Activated CD4-positive, alpha-beta T cell treated with anti-CD3 and anti-CD28 coated beads for 36 hours (primary cell): ENCODE measurements at places on chromosomes 6 and 20.
A peak's percentile ranks its signal among the peaks of the same experiment; 100 is the strongest.

DNA sequence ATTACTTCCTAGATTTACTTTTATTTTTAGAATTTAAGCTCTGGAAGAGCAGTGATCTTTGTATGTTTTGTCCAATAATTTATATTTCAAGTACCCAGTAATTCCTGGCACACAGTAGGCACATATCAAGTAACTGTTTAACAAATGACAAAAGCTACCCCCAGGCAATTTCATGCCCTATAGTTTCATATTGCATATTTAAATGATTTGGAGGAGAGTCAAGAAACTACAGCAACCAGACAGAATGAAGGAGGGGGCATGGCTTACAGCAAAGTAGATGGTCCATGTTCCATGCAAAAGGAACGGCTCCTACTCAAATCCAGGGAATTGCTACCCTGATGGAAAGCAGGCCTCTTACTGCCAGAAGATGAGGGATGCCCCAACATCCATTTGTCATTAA is 113.5 kb downstream of the ARHGAP18 start:
- DNase-seq = no peak

- DNase-seq = peak; percentile 83
These were observed 18.7 kb downstream of the UQCC2 start for GRCh38 chr6:33692760-33693158.

GRCh38 chr6:30154709-30155519 is 6.1 kb downstream of the TRIM10 start:
- no peak for DNase-seq

DNA sequence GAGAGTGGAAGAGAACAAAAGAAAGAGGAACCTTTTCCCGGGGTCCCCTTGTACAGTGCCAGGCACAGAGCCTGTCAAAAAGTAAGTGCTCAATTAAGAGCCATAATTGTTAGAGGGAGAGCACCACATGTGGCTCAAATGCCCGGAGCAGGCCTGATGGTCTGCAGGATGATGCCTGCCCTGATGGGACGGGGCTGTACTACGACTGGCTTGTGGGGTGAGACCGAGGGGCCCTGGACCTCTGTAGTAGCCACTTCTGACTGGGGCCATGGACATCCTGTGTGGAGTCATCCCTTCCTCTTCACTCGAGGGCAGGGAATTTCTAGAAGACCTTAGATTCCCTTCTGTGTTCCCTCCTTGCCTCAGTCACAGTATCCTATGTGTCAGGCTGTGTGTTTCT is 47.9 kb downstream of the KCNK5 start:
- DNase-seq = no peak

- no peak for DNase-seq
These were observed 5.6 kb downstream of the CST3 start for GRCh38 chr20:23631981-23632710.

GRCh38 chr6:47749757-47750156 is 32.1 kb upstream of the OPN5 start:
- DNase-seq = no peak

- no peak for DNase-seq
These were observed 168.0 kb downstream of the GJA1 start for GRCh38 chr6:121603486-121603885.

- DNase-seq = no peak
These were observed 75.4 kb upstream of the PBOV1 start for GRCh38 chr6:138293428-138294395.

GRCh38 chr20:36541227-36541767 is at the start of gene MYL9:
TSS of gene MYL9 (plus strand) at chr20:36541519. CDS start at chr20:36544885, 3,366 bp downstream.
- DNase-seq = peak; percentile 27

DNA sequence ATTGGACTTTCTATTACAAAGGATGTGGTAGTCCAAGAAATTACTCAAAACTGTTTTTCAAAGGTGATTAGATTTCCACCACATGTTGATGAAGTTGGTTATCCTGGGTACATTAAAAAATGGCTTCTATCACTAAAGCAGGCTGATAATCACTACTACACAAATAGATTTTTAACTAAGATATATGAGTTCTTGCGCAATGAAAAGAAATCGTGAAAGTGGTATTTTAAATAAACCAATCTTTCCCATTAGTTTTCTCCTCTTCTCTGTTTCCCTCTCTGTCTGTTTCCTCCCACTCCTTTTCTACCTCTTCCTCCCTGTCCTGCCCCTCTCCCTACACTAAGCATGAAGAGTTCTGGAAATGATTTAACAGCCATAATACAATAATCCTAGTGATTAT is 487.9 kb upstream of the CITED2 start:
- DNase-seq = no peak

DNA sequence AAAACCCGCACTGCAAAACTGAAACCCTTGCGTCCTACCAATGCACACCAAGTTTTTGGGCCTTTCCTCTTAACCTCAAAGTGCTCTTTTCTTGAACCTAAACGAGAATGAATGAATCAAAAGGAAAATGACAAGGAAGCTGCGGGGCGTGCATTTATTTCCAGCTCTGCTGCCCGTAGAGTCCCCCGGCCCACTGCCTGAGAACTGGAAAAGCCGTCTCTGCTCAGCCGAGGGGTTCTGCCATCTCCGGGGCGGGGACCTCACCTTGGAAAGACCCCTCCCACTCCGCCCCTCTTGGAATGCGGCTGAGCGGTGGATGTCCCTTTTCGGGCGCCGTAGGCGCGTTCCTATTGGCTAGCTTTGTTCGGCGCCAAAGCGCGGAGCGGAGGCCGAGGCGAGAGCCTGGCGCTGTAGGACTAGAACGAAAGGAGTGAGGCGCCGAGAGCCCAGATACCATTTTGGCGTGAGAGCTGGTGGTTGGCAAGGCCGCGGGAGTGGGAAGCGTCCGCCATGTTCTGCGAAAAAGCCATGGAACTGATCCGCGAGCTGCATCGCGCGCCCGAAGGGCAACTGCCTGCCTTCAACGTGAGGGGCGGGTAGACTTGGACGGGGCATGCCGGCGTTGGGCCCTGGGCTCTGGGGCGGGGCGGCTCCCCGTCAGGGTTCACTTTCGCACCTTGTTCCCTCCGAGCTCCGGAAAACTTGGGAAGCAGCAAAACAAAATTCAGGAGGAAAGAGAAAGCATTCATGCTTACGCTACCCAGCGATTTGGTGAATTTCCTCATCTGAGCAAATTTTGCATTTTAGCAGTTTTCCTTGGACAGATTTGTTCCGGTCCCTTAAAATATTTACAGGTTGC is at the start of gene GINS1:
TSS of gene GINS1 (plus strand) at position 363 of the 859 bp plus-strand sequence. CDS start at position 511, 148 bp downstream.
- peak; percentile 92 for DNase-seq

DNA sequence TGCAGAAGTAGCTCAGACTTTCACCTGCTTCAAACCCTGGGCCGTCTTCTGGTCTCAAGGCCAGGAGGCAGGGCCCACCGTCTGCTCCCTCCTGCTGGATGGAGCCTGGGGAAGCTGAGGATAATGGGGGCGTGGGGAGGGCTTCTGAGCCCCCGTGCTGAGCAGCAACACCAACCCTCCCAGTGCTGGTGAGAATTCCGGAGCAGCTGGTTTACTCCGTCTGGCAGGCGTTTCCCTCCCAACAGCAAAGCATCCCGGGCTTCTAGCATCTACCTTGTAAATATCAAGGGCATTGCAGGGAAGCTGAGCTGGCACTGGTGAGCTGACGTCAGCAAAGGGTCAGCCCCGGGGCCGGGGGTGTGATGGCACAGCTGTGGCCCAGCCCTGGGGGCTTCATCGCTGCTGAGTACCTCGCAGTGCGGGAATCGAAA is 16.8 kb upstream of the CHRNA4 start:
- DNase-seq = no peak

DNA sequence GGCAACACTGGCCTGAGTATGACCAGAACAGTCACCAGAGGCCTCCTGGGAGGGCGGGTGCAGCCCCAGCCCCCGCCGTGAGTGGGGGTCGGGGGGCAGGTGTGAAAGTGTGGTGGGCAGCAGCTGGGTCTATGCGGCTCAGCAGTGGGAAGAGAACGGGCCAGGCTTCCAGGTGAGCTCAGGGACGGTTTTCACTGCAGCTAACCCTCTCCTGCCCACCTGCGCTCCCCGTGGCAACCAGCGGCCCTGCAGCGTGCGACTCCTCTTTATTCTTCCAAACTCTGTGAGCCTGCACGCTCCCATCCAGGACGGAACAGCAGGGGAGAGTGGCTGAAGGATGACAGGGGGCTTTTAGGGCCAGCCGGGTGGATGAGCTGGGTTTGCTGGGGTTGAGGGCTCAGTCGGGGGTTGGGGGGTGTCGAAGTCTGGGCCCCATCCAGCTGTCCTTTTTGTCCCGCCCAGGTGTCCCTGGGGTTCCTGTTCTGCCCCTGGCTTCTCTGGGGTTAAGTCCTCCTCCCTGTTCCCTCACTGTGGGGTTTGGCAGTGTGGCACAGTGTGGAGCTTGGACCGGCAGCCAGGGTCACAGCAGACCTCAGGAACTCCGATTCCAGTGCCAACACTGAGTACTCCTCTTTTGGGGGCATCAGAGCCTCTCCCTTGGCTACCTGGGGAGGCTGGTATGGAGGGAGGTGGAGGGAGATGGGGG is 859 bp upstream of the BIRC7 start:
- DNase-seq = peak; percentile 46
